ENCODE measurements at places on chromosomes 4 and X.
A peak's percentile ranks its signal among the peaks of the same experiment; 100 is the strongest.

GRCh38 chr4:55768291-55768690 lies 51.3 kb upstream of the EXOC1L start:
- DNase-seq: peak; percentile 26

DNA sequence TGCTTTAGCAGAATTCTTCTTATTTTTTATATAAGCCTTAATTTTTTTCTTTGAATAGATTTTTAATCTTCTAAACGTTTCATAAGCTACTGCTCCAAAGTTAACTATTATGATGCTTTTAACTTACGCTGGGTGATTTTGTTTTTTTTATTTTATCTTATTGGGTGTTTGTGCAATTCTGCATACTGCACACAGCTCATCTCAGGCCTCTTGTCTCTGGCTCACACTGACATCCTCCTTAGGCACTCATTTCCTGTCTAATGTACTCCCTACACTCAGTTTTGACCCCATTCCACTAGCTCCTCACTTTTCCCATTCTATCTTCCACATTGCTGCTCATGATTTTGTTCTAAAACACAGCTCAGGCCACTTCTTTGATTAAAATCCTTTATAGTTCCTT lies 111.9 kb upstream of the MAP9 start:
- DNase-seq: no peak

- no peak for DNase-seq
These were observed 3.9 kb downstream of the LOC101059915 start for GRCh38 chrX:71671043-71671780.

- DNase-seq: no peak
These were observed 15.8 kb upstream of the GTPBP6 start for GRCh38 chrX:334331-334891.

DNA sequence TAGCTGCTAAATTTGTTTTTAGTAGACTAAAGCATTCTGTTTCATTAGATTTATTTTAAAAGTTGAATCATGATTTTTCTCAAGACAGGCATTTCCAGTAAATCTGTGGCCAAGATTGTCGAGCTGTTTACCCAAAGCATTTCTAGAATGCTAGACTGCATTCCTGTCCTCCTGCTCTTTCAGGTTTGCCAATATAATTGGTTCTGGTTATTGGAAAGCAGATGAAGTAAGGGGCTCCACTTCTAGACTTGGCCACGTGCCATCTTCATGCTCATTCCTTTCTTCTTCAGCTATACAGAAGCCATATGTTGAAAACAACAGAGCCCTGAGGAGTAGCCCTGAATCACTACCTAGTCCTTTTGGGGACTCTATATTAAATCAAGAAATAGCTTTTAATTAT lies 62.5 kb downstream of the PGRMC2 start:
- no peak for DNase-seq

- DNase-seq: no peak
These were observed 303.1 kb upstream of the GIMD1 start for GRCh38 chr4:106671716-106672115.

- no peak for DNase-seq
These were observed 1.1 kb upstream of the TBC1D14 start for GRCh38 chr4:6908432-6909112.

- DNase-seq: no peak
These were observed 102.1 kb downstream of the ITIH6 start for GRCh38 chrX:54695816-54696487.

GRCh38 chr4:139745111-139745639 lies 79.6 kb downstream of the MGST2 start:
- DNase-seq: no peak

DNA sequence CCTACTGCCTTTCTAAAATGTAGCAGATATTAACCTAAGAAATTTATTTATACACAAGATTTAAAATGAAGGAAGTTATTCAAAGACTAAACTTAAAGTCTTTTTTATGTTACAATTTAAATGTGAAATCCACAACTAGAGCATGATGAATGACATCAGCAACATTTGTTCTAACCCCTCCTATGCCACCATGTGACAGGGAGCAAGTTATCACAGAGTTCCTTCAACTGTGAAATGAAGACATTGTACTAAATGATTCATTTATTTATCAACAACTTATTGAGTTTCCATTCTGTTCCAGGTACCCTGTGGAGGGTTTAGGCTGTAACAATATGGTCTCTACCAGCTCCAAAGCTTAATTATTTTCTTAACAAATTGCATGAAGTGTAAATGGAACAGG lies 76.9 kb downstream of the SLC39A8 start:
- no peak for DNase-seq

DNA sequence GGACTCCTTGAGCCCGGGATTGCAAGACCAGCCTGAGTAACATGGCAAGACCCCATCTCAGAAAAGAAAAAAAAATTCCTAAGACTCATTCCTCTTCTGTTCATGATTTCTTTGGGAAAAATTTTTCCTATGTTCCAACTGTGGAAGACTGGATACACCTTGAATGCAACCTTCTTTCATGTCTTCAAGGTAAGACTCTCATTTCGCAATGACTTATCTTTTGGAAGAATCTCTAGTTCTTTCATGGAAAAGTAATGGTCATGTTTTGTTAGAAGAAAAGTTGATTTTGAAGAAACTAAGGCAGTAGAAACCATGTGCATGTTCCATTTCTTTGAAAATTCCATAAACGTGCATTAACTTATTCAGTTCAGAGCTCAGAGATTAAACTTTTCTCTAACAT lies 26.0 kb upstream of the BBS12 start:
- no peak for DNase-seq

GRCh38 chrX:101659601-101660063 lies at the start of gene ARMCX2:
TSS of gene ARMCX2 (minus strand) at chrX:101659850. CDS start at chrX:101657588, 2,262 bp downstream.
- peak; percentile 17 for DNase-seq

DNA sequence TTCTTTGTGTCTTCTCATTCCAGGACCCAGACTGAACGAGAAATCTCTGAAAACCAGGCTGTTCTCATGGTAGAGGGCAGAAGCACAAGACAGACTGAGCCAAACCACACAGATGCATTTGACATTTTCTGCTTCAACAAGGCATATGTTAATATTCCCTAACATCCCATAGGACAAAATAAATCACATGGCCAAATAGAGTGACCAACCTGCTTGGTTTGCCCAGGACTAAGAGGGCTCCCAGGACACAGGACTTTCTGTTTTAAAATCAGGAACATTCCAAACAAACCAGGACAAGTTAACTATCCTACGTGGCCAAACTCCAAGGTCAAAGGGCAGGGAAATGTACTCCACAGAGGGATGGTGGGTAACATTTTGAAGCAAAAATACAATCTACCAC lies 11.7 kb downstream of the CTPS2 start:
- no peak for DNase-seq

DNA sequence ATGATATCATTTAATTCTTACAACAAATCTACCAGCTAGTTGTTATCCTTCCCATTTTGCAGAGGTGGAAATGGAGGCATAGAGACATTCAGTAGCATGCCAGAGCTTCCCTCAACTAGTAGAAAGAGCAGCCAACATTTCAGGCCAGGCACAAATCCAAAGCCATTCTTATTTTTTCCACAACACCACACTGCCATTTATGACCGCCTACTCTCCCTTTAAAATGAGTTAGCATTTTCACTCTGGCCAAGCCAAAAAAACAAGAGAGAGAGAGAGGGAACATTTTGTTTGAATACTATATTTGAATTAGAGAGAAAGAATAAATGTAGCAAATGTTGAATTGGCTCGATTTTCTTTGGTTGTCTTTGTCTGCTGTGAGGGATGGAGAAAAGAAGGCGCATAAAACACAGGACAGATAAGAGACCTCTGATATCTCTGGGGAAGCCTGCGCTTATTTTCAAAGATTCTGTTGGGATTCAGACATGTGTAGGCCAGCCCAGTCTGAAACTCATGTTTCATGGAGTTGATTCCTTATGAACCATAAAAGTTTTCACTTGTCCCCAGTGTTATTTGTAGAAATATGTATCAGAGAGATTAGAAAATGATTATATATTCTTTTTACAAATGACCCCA lies 265.7 kb downstream of the RAB28 start:
- no peak for DNase-seq

DNA sequence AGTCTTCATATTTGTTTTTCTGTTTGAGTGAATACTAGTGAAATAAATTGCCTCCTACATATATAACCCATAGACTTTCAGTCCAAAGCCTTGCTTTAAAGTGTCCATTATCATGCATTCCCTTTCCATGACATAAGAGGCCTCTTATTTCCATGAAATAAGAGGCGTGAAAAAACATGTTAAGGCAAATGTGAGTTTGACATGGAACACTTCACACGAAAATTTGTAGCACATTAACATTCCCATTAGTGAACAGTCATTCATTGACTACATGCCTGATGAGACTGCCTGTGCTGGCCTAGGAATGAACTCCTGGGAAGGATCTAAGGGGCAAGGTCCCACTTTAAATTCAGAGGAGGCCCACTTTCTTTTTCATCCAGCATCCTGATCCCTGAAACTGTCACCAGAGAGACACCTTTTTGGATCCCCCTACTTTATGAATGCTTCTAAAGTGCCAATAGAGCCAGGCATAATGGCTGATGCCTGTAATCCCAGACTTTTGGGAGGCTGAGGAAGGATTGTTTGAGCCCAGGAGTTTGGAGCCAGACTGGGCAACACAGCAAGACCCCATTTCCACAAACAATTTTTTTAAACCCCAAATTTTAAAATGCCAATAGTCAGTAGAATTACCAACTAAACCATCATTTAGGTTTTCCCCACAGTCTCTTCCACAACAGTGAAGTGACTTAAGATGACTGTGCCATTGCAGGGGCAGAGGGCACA lies 6.7 kb downstream of the RTL8B start:
- DNase-seq: no peak

- DNase-seq: no peak
These were observed 244.3 kb downstream of the GPAT3 start for GRCh38 chr4:83780053-83780733.

GRCh38 chr4:17613761-17614415 lies 553 bp upstream of the MED28 start:
- DNase-seq: peak; percentile 19

DNA sequence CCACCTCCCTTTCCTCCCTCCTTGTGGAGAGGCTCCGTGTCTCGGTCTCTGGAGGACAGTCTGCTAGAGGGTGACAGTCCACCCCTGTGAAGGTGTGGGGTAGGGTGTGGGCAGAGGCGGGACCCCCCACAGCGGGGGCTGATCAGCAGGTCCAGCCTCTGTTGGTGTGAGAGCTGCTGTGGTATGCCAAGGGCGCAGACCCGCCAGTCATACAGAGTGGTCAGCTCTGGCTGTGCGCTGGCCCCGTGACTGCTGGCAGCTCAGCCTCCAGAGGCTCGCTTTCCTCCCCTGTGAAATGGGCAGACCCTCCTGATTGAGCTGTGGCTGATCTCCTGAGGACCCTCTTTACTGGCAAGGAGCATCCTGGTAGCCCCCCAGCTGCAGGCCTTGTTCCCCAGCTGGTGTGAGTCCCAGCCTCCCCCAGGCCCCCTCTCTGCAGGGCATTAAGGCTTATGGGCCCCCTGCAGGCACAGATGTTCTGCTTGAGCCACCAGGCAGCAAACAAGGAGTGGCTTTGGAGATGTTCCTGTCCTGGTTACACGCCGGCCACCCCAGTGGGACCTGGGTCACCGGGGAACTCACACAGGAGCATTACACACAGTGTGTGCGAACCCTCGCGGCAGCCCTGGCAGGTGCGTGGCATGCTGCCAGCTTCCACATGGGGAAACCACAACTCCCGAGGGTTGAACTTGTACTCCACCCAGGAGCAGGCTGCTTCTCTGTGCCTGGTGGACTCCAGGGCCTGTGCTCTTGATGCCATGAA lies 76.8 kb downstream of the PPP2R2C start:
- no peak for DNase-seq

DNA sequence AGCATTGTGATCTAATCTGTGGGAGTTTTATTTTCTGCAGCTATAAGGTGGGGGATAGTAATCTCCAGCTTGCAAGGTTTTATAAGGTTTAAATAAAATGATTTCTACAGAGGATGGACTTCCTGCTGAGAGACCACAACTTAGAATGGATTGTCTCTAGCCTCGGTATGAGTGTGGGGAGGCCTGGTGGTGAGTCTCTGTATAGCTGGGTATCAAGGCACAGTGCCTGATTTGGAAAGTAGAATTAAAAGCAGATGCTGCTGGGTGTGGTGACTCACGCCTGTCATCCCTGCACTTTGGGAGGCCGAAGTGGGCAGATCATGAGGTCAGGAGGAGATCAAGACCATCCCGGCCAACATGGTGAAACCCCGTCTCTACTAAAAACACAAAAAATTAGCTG lies 162.0 kb upstream of the GATB start:
- no peak for DNase-seq

DNA sequence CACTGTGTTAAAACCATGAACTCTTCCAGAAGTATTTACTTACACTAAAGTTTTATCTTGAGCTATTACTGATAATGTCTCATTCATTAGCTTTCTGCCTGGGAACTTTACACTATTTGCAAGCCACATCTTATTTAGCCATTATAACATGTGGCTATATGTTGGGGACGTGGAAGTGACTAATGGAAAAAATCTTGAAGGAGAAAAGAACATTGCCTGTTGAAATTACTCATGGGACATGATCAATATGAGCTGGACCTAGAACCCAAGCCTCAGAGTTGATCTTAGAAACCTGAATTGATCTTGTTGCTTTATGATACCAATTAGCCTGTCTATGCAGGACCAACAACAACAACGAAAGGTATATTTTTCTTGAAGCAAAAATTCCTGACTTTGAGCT lies 22.5 kb upstream of the ARHGAP6 start:
- DNase-seq: no peak

GRCh38 chr4:83125738-83126141 lies 11.2 kb upstream of the PLAC8 start:
- DNase-seq: no peak

GRCh38 chr4:114734594-114734993 lies 136.0 kb downstream of the UGT8 start:
- no peak for DNase-seq

DNA sequence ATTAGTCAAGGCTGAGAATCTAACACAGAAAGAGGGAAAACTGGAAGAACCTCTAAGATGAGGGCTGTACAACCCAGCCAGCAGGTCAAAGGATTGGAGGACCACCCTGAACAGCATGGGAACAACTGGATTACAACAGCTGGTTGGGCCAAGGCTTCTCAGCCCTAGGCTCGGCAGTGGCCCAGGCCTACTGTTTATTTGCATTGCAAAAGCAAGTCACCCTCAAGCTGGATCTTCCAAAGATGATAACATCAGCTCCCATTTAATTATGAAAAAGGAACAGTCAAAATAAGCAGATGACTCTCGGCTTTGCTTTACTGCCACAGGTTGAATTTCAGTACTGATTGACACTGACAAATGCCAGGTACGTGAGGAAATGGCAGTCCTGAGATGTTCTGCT lies 61.8 kb downstream of the GPC3 start:
- no peak for DNase-seq

Measured in H54 (cell line).